ENCODE measurements at places on chromosomes 1 and 21.

DNA sequence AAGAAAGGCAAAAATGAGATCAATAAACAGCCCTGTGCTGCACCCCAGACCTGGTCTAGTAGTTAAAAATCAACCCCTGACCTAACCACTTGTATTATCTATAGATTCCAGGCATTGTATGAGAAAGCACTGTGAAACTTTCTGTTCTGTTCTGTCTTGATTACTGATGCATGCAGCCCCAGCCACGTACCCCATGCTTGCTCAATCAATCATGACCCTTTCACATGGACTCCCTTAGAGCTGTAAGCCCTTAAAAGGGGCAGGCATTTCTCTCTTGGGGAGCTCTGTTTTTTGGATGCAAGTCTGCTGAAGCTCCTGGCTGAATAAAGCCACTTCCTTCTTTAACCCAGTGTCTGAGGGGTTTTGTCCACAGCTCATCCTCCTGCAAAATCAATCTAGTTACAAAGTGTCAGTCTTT is 24.2 kb upstream of the CD34 start:
- DNase-seq: peak; percentile 89

DNA sequence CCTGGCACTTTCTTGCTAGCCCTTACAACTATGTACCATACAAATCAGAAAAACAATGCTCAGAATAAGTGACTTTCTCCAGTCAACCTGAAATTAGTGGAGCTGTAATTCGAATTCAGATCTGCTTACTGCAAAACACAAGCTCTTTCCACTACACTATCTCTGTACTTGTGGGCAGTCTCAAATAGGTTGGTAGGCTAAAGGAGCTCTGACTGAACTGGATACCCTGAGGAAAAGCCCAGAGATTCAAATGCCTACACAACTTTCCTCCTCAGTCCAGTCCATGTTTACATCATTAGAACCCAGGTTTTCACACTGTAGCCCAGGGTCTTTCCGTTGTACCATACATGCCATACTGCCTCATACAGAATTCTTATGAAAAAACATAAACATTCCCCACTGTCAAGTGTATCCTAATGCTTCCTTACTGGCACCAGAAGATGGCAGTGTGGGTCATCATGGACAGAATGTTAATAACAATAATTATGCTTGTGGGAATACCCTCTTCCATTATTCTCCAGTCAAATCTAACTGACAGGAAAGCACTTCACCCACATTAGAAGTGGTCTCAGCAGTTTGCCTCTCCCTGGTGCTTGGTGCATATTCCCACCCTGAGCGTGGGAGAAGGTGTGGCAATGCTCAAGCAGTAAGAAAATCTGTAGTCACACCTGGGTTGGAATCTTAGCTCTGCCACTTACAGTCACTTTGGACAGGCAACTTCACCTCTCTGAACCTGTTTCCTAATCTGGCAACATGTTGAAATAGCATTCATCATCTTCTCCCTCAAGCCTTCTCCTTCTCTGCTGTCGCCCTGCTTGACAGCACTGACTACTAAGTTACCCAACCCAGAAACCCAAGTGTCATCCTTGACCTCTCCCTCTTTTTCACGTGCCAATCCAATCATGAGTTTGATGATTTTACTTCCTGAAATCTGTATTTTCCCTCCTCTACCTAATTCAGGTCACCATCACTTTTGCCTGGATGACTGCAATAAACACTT is 14.4 kb upstream of the ZFYVE9 start:
- peak; percentile 54 for DNase-seq

GRCh38 chr1:6005276-6005917 is 13.2 kb upstream of the NPHP4 start:
- no peak for DNase-seq

DNA sequence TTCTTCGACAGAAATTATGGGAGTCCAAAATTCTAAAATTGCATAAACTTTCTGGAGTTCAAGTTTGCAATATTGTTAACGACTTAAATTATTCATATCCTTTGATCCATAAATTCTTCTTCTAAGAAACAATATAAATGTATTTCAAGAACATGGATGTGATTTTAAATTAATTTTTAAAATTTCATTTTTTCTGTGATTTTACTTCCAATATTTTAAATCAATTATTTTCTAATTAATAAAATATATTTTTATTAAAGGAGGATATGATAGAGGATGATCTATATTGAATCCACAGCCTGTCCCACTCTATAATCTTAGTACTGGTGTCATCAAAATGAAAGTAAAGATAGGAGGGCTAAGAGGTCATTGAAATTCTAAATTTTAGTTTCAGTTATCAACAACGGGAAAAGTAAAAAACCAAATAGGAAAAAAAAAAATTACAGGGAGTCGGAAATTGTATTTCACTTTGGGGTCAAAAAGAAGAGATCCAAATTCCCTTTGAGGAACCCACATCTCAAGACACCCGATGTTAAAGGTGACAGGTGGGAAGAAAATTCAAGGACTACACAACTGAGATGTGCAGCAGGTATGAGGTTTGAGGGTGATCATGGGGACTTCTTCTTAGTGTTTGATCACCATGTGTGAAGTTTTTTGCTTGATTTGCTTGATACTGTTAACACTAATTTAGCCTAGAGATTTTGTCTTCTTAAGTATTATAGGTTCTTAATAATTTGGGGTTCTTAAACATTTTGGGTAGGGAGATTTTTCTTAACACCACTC is 154.8 kb upstream of the RGS18 start:
- DNase-seq: peak; percentile 37

DNA sequence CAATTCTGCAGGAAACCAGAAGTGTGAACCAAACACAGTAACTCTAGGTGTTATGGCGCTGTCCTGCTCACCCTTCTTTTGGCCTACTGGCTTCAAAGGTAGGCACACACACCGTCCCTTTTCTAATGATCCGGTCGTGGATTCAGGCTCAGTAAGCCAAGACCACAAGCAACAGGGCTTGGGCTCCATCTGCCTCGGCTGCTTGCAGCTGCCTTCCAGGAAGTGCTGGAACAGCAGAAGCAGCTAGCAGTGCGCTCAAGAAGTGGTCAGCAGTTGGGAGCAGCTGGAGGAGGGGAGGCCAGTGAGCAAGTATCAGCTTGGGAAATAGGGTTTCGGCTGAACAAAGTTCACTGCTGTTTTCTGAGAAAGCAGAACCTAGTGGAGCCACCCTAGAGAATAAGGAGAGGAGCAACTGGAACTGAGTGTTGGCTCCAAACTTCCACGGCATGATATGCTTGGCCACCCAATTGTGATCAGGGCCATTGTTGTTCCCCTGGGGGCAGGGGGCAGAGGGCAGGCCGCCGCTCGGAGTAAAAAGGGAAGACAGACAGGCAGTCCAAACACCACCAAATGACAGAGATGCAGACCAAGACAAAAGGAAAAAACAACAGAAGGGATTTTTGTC is 173.4 kb downstream of the TOMM20 start:
- peak; percentile 91 for DNase-seq

DNA sequence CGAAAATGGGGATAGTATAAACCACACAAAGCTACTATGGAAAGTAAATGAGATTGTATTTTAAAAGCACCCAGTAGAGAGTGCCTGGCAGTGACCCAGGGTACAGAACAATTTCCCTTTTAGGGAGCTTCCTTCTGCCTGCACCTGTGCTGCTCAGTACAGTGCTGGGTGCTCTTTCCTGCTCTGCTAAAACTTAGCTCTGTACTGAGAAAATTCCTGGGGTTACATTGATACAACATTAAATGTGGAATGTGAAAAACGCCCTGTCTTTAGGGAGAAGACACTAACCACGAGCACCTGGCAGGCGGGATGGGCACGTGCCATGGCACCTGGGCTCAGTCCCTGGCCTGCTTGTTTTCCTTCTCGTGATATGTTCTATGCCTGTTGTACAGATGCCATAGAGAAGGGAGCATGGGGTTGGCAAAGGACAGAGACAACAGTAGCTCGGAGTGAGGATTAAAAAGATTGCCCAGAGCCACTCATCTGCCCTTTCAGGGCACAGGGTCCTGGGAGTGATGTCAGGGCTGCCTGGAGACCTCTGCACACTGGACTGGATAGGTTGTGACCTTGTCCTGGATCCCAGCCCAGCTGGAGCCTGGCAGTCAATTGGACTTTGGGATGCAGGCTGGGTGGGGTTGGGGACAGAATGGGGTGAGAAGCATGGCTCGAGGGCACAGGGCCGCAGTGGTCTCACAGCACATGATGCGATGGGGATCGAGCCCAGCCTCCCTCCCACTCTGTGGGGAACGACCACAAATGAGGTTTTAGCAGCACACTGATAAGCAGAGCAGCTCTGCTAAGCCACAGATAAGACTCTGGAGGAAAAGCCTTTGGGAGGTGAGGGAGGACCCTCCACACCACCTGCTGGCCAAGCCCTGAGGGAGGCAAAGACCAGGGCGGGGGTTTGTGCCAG is 4.2 kb downstream of the SPATA46 start:
- no peak for DNase-seq

- no peak for DNase-seq
Observed at GRCh38 chr21:44397431-44398031, 44.1 kb downstream of the TRPM2 start.

DNA sequence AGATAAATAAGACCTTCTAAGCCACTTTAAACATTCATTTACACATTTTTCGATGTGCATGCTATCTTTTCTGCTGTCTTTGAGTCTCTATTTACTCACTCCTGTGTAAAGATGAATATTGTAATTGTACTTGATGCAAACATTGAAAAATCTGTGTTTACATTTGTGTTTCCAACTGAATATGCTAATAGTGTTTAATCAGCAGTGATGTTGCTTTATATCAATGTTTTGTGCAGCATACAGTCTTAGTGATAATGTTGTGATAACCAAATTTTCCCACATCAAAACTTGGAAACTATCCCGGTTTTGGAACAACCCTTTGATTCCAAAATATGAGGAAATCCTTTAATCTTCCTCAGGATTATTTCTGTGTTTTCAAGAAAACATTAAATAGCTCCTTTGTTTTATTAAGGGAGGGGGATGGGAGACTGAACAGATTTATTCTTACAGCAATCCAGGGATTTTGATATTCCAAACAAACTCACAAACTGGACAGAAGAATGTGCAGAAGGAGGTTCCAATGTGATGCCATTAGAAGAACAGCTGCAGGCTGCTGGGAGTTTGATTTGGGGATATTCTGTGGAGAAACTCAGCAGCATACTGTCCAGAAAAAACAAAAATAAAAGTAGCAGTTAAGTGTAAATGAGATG is 248.0 kb downstream of the S1PR1 start:
- no peak for DNase-seq

GRCh38 chr1:200410566-200410878 is 686 bp upstream of the ZNF281 start:
- DNase-seq: peak; percentile 41

DNA sequence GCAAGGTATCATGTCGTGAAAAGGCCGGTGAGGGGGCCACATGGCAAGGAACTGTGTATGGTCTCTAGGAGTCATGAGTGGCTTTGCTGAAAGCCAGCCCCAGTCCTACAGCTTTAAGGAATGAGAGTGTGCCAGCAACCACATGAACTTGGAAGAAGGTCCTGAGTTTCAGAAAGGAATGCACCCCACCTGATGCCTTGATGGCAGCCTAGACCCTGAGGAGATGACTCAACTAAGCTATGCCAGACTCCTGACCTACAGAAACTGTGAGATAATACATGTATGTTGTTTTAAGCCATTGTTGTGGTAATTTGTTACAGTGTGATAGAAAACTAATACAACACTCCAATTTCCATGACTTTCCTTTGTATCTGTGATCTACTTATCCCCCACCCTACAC is 33.5 kb upstream of the AKT3 start:
- no peak for DNase-seq

DNA sequence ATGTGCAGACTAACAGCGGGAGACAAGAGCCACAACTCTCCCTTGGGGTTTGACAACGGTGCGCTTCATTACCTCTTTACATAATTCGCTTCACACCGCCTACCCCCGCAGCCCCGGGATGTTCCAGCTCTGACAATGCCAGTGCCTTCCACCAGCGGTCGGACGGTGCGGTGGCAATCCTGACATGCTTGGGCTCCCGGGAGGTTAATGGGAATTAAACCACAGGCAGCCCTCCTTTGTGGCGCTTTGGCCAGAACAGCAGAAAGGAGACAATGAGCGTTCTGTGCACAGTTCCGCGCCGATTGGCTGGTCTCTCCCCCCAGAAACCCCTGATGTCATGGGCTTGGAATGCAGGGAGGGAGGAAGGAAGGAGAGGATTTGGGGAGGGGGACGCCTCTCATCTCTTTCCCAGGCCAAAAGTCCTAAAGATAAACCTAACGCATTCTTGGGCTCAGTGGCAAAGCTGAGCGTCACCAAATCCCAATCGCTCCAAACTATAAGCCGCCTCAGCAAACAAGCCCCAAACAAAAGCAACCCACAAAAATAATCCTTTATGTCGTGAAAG is 1.3 kb downstream of the CNN3 start:
- peak; percentile 40 for DNase-seq

DNA sequence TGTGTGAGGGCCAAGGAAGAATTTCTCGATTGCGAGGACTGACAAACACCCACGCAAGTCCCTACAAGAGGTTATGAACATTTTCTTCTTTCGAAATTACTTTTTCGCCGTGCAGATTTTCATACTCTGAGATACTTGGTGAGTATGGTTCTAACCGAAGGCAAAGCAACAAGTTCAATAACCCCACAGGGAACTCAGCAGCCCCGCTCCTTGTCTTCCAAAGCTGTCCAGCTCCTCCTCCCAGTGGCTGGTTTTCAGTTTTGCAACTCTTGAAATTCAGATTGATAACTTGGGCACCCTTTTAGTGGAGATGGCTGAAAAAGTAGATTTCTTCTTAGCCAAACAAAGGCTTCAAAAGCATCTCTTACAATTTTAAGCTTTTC is 154.4 kb downstream of the SETD4 start:
- no peak for DNase-seq

DNA sequence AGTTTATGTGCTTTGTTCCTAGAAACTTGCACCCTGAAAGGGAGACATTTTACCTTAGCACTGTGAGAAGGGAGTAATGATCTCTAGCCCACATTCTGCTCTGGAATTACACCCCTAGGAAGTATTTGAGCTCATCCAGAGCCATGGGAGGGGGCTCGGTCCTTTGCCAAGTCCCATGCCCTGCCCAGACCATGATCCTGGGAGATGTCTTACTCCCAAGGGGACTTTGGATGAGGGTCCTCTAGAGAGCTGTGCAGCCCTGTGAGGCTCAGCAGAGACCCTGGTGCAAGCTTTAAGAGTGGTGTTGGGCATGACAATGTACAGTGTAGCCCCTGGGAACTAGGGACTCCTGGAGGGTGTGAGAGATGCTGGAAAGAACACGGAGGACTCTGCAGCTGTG is 241.4 kb downstream of the HHAT start:
- no peak for DNase-seq

GRCh38 chr1:234433563-234434285 is 45.3 kb downstream of the TARBP1 start:
- peak; percentile 29 for DNase-seq
